Substantia nigra (tissue), 51 donors: ENCODE measurements at places on chromosomes 2 and 18.
A peak's percentile ranks its signal among the peaks of the same experiment; 100 is the strongest.

GRCh38 chr2:241200822-241201395, 12.4 kb downstream of the ANO7 start:
- no peak for DNase-seq

DNA sequence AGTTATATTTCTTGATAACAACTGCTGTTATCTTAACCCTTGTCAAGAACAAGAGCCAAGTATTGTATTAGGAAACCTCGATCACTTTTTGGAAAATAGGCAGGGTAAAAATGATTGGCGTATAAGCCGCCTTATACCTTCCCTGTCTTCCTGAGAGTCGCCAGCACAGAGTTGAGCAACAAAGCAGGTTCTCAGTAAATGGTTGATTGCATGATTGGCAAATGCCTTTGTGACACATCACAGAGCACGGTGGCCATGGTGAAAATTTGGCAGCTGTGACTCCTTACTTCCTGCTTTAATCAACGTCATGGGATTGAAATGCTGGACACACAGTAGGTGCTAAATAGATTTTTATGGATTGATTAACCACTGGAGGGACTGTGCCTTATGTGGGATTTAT, 3.9 kb upstream of the KLHL29 start:
- DNase-seq: no peak

- no peak for DNase-seq
Observed at GRCh38 chr18:46398625-46399024, 258.4 kb downstream of the LOXHD1 start.

DNA sequence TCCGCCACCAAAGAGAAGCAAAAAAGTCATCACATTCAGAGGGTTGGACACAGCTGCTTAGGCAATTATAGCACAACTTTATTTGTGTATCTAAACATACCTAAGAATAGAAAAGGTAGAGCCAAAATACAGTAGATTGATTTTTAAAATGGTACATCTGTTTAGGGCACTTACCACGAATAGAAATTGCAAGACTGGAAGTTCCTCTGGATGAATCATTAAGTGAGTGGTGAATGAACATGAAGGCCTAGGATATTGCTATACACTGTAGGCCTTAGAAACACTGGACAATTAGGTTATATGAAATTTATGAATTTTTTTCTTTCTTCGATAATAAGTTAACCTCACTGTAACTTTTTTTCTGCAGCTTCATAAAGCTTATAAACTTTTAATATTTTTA, 687.0 kb downstream of the BCL11A start:
- DNase-seq: no peak

- no peak for DNase-seq
Observed at GRCh38 chr18:56127322-56128099, 510.9 kb downstream of the TXNL1 start.

DNA sequence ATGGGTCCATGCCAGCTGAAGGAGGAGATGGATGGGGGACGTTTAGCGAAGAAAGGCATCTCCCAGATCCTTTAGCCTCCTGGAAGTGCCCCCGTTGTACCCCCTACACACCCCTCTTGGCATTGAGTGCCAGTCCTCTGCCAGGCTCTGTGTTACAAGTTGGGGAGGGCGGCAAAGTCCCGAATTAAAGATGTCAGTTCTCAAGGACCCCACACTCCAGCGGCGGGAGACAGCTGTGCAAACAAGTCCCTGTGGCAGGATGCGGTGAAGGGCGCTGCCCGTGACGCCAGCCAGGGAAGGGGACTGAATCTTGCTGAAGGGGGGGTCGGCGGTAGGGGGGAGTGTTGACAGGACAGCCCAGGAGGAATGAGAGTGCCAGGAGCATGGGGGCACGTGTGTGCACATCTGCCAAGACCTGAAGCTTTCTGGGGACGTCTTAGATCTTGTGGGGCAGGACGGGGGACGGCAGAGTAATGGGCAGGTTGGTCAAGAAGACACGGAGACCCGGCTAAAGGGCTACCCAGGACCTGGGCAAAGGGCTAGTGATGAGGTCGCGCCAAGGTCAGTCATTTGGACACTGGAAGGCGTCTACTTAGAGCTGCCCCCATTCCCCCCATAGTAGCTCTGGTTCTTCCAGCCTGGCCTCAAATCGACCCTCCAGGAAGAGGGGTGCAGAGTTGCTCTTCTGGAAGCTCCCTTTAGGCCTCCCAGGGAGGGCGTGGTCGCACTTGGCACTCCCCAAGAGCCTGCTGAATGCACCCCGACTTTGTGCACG, 2.8 kb upstream of the CTDSP1 start:
- no peak for DNase-seq

- peak; percentile 74 for DNase-seq
Observed at GRCh38 chr2:74958274-74959105, at the start of gene POLE4. Gene POLE4, plus strand, starts transcription at chr2:74958643. Its CDS starts 37 bp downstream, at chr2:74958680.
